ENCODE measurements at places on chromosomes 3 and 15.

- no peak for DNase-seq
Observed at GRCh38 chr3:6449099-6449498, 411.8 kb upstream of the GRM7 start.

DNA sequence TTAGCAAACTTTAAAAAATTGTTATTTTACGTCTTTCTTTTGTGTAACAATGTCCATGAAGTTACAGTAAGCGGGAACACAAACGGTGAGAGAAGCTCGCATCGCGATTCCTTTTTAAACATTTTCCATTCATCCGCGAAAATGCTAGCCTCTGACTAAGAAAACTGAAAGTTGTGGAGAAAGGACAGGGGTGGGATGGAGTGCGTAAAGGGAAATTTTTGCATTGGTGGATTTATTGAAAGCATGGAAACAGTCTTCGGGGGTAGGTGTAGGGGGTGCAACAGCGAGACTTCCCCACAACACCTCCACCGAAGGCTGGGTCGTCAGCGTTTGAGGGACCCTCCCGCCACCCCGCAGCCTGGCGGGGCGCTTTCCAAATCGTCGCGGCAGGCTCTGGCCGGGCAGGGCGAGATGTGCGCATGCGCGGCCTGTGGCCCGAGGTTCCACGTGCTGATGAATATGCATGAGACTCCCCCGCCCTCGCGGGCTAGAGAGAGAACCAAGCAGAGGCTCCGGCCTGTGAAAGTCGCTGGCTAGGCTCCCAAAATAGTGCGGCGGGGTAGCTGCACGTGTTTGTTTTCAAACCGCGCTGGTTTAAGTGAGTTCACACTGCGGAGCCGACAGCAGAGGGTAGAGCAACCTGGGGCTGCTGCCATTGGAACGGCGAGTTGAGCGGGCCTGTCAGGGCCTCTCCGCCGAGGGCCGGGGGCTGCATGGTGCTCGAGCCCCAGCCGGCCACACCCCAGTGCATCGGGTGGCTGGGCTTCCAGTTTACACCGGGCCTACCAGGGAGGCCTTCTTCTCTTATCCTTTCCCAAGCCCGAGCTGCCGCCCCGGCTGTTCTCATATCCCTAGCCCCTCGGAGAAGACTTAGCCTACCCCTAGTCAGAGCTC, 9.9 kb downstream of the ZIC1 start:
- DNase-seq, result peak; percentile 16

GRCh38 chr3:4503050-4503449, 9.9 kb downstream of the ITPR1 start:
- DNase-seq, result peak; percentile 8

GRCh38 chr3:188052169-188053035, 101.6 kb upstream of the LPP start:
- no peak for DNase-seq

GRCh38 chr15:79371591-79371990, 60.5 kb upstream of the MINAR1 start:
- no peak for DNase-seq

Data from activated CD4-positive, alpha-beta T cell treated with anti-CD3 and anti-CD28 coated beads, Interleukin-10, Interleukin-2, amounts not matched to agents 100 ng/mL and 50 ng/mL, durations not matched to agents 16 hours and 8 hours (primary cell).